ENCODE measurements at places on chromosomes 6 and 20. TPM values are rescaled to one million over a fixed set of nuclear protein-coding genes. Genes with fewer than 3 reads are reported as not detected.
A peak's percentile ranks its signal among the peaks of the same experiment; 100 is the strongest.

- H3K27me3 ChIP-seq, result no peaks in the 10 kb centered on the region
- no peak overlapping the region for H3K4me3 ChIP-seq
- H3K36me3 ChIP-seq, result no peaks in the 10 kb centered on the region
- no peaks in the 10 kb centered on the region for H3K4me1 ChIP-seq
- H3K27ac ChIP-seq, result no peak overlapping the region
Observed at GRCh38 chr6:108002365-108003221, 44.6 kb upstream of the SEC63 start.

Gene EBF4
- 14.2 TPM for total RNA-seq

DNA sequence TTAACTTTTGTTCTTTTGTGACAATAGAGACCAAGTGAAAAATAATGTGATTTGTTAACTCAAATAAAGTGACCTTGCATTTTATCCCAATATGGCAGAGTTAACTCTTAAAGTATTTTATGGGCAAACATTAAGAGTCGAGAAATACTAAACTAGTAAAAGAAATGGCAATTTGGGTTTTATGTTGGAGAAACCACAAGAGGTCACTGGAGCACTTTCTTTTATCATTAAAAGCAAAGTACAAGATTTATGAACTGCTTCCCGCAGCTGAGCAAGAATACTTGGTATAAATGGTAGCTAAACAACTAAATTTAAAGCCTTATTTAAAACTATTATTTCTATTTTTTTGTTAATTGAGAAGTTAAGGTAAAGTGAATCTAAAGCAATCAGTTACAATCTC, 33.5 kb upstream of the MCM9 start:
- no peak overlapping the region for H3K27ac ChIP-seq
- H3K4me3 ChIP-seq, result no peak overlapping the region
- H3K4me1 ChIP-seq, result no peaks in the 10 kb centered on the region
- H3K27me3 ChIP-seq, result no peaks in the 10 kb centered on the region

DNA sequence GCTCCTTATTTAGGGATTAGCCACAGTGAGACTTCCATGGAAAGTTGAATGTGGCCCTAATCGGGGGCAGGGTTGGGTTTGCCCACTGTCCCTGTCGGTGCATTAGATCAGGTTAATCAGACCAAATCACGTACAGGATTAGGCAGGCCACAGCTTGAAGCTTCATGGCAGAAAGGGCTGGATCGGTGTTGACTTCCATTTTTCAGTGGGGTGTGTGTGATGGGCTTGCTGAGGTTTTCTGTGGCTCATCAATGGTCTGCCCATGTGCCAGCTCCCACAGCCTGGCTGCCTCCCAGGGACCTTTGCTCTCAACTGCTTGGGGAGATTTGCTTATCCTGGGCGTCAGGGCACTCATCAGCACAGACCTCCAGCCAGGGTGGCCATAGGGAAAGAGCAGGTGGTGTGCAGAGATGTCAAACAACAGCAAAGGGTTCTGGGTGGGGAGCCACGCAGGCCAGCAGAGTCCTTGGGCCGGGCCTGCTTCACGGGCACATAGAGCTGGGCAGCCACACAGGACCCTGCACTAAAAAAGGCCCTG, 130.7 kb downstream of the TFAP2C start:
- H3K4me3 ChIP-seq, result no peak overlapping the region
- DNase-seq, result no peak
- H3K36me3 ChIP-seq, result no peaks in the 10 kb centered on the region
- no peaks in the 10 kb centered on the region for H3K4me1 ChIP-seq
- H3K27me3 ChIP-seq, result no peaks in the 10 kb centered on the region
- no peak overlapping the region for H3K27ac ChIP-seq

- peaks cover 7% of the 10 kb centered on the region for H3K4me1 ChIP-seq
- peak; percentile 68 for DNase-seq
- no peak overlapping the region for H3K27ac ChIP-seq
- no peaks in the 10 kb centered on the region for H3K27me3 ChIP-seq
- H3K4me3 ChIP-seq, result peak overlapping the region; percentile 34
Observed at GRCh38 chr6:113564371-113565171, 292.6 kb upstream of the MARCKS start.
